Activated naive CD4-positive, alpha-beta T cell treated with anti-CD3 and anti-CD28 coated beads, Interleukin-2, amount 10 ng/mL, durations not matched to agents 7 days and 5 days (primary cell): ENCODE measurements at places on chromosomes 11 and 22.

DNA sequence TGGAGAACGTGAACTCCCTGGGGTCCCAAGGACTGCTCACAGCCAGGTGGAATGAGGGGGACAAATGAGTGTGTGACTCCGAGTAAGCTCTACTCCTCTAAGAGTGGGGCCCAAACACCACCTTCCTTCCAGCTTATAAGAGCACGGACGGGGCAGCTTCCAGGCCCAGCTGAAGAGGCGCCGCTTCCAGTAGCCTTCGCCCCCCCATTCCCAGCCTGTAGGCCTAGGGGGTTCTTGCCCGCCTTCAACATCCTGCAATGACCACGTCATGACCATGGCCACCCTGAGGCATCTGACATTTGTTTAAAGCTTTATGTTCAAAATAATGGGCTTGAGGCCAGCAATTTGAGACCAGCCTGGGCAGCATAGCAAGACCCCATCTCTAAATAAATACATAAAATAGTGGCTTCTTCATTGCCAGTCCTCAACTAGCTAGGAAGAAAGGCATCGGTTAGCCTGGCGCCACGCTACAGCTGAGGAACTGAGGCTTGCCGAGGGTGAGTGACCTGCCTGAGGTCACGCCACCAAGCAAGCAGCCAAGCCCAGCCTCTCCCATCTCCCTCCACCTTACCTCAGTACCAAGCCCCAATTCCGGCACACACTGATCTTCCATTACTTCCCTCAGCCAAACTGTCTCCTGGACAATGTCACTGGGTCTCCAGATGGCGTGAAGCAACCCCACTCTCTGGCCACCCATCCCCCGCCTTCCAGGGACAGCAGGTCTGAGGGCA is 7.8 kb upstream of the TNFRSF13C start:
- DNase-seq = no peak

DNA sequence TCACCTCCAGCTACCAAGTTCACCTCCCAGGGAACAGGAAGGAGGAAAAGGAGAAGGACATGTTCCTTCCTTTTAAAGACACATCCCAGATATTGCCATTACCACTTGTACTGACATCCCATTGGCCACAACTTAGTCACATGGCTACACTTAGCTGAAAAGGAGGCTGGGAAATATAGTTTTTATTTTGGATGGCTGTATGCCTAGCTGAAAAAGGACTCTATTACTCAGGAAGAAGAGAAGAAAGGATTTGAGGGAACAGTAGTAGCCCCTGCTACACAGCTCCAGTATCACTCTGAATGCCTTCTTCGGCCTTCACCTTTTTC is 2.1 kb upstream of the APOA5 start:
- DNase-seq = no peak

DNA sequence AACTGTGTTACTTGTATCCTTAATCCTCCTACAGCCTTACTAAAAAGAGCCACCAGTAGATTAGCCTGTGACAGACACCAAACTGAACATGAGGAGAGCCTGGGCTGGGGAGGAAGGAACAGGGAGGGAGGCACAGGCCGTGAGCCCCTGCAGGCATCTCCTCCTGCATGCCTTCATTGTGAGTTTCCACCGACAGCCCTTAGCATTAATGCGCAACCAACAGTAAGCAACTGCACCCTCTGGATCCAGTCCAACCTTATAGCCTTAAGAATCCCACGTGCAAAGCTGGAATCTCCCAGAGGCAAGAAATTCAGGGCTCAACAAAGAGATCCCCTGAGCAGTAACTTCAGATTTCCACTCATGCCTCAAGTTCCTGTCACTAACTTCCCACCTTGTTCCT is 84.6 kb downstream of the ETS1 start:
- peak; percentile 40 for DNase-seq

DNA sequence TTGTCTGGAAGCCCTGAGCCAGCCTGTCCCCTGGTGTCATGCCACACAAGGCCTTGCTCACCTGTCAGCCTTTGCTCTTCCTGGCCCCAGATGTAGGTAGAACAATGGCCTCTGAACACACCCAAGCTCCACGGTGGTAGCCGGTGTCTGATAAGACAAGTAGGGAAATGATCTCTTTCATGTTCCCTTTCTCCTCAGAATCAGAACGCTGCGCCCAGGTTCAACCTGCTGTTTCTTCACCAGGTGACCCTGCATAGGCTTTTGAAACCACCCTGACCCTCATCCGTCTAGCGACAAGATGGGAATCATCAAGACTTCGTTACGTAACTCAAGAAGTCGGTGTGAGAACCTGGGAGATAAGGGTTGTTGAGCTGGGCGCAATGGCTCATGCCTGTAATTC is 28.7 kb upstream of the YWHAH start:
- DNase-seq = no peak

DNA sequence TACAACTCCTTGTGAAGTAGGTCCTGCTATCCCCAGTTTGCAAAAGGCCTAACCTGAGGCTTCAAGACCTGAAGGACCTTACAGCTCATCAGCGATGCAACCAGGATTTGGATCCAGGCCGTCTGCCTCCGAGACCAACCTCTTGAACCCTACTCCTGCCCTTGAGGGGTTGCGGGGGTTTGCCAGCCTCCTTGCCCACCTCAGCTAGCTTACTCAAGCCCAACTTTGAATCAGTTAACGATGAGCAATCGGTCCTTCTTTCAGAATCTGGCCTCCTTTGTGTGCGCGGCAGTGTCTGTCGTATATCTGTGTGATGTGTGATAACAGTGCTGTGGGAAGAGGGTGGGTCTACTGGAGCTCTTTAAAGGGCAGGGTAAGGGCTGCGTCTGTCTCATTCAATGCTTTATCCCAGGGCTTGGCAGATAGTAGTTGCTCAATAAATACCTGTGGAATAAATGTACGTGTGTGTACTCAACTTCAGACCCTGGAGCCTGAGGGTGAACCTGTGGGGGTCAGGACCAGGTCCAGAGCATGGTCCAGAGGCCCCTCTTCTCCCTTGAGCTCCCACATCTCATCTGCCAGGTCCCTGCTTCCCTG is 3.2 kb downstream of the CHRM1 start:
- no peak for DNase-seq

- no peak for DNase-seq
Measured at GRCh38 chr11:20027556-20028013, 132.7 kb downstream of the DBX1 start.

GRCh38 chr22:38309614-38310517 is 7.4 kb downstream of the CSNK1E start:
- DNase-seq = no peak

DNA sequence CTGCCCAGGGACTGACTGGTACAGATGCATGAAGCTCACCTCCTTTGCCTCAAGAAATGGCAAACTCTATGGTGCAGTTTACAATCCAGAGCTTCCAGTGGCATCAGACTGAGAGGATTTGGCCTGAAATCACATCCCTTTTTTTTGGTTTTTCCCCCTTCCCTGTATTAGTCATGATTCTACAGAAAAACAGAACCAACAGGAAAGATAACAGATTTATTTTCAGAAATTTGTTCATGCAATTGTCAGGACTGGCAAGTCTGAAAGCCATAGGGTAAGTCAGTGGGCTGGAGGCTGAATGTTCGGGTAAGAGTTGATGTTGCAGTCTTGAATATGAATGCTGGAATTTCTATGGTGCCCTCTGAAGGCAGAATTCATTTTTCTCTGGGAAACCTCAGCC is 12.0 kb upstream of the ZDHHC13 start:
- no peak for DNase-seq

DNA sequence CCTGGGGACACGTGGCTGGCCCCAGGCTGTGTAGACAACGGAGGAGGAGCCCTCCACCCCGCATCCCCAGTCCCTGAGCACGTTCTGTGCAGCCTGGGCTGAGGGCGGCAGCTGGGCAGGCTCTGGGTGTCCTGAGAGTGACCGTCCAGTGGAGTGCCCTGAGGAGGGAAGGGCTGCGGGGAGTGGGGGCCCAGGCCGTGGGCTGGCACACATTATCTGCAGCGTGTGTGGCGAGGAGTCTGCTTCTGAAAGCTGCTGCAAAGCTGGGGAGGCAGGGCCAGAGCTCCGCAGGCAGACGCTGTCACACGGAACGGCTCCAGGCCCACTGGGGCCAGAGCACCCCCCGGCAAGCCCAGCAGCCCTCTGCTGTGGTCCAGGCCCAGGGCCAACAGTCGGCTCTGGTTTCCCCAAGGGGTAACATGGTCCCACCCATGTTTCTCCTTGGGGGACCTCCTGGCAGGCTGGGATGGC is 835 bp upstream of the ANO9 start:
- no peak for DNase-seq

GRCh38 chr22:41782316-41782715 is 18.2 kb upstream of the CCDC134 start:
- DNase-seq = peak; percentile 56

GRCh38 chr22:46287873-46288751 is 8.6 kb upstream of the GTSE1 start:
- peak; percentile 56 for DNase-seq

DNA sequence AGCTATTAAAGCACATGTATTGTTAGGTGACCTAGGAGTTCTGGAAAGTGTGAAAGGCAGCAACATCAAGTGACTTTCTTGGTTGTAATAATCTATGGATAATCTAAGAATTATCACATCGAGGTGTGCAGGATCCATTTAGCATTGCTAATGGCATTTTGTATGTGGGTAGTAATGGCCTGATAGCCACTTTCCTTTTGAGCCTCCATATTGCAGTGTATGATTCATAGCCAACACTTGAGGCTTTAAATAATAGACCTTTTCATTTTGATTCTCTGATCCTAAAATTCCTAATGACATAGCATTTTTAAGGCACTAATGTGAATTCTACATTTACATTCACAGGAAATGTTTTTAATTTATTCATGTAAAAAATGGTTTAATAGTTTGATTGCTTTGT is 759.4 kb downstream of the NELL1 start:
- DNase-seq = no peak

- no peak for DNase-seq
Measured at GRCh38 chr11:73396985-73397384, 20.8 kb downstream of the RELT start.

GRCh38 chr11:534396-535209 is 773 bp downstream of the HRAS start:
- peak; percentile 39 for DNase-seq

GRCh38 chr11:61975638-61976419 is 8.4 kb upstream of the FTH1 start:
- no peak for DNase-seq

DNA sequence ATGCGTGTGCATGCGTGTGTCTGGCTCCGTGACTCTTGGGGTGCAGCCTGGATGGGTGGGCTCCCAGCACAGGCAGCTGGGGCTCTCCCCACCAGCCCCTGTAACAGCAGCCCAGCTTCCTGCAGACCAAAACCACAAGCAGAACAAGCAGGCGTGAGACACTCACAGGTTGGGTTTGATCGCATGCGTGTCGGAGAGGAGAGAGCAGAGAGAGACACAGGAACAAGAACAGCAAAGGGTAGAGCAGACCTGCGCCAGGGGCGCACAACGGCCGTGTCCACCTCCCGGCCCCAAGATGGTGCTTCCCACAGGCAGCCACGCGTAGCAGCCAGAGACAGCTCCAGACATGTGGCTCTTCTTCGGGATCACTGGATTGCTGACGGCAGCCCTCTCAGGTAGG is at the start of gene CD6:
Gene CD6 (plus strand): TSS at position 161 of the 400 bp plus-strand sequence. CDS start 186 bp downstream, at position 347.
- peak; percentile 81 for DNase-seq

DNA sequence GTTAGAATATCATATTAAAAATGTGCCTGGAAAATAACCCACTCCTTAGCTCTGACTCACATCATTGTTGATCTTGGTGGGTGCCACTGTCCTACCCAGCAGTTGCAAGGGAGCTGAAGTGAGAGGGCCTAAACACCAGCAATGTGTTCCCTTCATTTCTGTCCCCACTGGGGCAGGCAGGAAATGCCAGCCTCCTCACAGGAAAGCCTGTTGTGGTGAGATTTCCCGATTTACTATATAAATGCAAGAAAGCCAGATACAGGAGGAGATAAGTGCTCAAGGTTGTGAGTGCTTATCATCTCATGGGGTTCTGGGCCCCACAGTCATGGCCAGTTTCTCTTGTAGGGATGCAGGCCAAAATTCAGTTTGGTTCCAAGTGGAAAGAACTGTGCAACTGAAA is 15.8 kb upstream of the FLI1 start:
- DNase-seq = no peak

GRCh38 chr11:47442514-47442913 is 6.4 kb downstream of the RAPSN start:
- no peak for DNase-seq

DNA sequence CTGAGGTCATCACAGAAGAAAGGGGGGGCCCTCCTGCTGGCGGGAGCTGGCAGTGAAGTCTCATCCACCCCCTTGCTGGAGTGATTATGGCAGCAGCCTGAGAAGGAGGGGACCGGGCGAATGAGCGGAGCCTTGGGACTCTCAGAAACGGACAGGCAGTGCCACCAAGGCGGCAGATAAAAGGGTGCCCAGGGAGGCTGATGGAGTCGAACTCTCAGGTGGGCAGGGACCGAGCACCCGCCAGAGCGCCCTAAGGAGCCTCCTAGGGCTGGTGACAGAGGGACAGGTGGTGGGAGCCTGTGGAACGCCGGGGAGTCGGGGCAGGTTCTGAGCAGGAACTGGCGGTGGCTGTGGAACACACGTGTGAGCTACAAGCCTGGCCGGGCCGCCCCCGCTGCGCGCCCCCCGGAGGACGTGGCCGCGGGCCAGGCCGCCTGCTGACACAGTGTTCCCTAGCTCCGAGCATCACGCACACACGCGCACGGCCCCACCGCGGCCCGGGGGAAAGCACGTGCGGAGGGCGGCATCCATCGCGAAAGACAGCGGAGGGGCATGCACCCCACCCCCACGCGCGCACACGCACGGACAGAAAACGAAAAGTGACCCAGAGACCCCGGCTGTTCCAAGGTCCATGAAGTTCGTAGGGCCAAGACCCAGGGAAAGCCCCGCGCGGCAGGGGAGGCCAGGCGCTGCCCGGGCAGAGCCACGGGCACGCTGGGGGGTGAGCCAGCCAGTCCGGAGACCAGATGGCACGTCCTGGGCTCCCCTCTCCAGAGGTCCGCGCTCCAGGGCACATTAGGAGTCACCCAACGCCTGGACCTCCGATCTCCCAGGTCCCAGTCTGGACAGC is 1.0 kb downstream of the VWCE start:
- peak; percentile 45 for DNase-seq

DNA sequence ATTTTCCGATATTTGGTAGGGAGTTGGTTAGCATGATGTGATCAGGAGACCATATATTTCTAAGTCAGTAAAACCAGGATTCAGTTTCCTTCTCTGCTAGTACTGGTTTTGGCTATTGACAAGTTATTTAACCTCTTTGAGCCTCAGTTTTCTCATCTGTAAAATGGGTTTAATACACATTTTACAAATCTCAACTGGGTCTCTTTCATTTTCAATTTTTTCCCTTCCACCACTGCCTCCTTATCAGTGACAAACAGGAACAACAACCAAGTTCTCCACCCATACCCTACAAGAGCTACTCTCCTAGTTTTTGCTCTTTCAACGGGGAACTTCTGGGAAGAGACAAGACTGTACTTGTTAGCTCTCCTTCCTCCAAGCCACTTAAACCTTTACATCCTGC is 6.2 kb upstream of the APLP2 start:
- no peak for DNase-seq

GRCh38 chr22:22687638-22688500 is 43.5 kb downstream of the GGTLC2 start:
- DNase-seq = peak; percentile 60

DNA sequence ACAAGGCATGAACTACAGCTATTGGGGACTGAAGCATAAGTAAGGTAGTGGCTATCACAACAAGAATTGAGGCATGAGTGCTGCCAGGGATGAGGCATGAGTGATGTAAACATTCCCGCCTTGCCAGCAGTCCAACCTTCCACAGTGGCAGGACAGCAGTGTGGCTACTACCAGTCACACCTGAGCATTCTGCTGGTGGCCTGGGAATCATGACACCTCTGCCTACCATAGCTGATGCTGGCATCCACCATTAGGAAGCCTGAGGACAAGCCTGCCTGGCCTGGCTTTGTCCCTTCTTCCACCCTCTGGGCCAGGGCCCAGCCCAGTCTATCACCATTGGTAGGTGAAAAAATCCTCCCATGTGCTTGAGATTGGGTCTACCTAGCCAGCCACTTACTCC is 712.8 kb upstream of the CCDC90B start:
- DNase-seq = no peak
